ENCODE measurements at places on chromosomes 1 and 21. TPM values are rescaled to one million over a fixed set of nuclear protein-coding genes. Genes with fewer than 3 reads are reported as not detected.

Gene TSPEAR
- not detected for total RNA-seq

Gene APOBEC4
- not detected for total RNA-seq

Gene SLC9C2
- 0.34 TPM for total RNA-seq

Gene IVL
- not detected for total RNA-seq

Gene PRAMEF15
- total RNA-seq: not detected

Gene SELP
- total RNA-seq: 2.3 TPM

DNA sequence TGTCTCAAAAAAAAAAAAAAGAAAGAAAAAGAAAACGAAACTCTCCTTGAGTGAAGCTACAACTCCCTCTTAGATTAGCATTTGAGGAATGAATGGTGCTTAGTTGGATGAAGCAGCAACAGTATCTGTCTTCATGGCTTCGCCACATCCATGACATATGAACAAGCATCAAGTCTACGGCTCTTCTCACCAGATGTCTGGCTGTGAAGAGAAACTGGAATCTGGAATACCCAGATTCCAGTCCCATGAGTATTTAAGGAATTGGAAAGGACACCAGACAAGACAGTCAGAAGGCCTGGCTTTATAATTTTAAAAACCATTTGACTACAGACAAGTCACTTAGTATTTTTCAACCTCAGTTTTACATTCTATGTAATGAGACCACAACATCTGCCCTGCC, 38.0 kb upstream of the TADA1 start:
- H3K27ac ChIP-seq: no peak overlapping the region
- no peak for DNase-seq
- H3K36me3 ChIP-seq: no peaks in the 10 kb centered on the region
- H3K4me3 ChIP-seq: no peak overlapping the region

- no peak overlapping the region for H3K27ac ChIP-seq
- H3K4me3 ChIP-seq: no peak overlapping the region
- H3K4me1 ChIP-seq: no peaks in the 10 kb centered on the region
- no peaks in the 10 kb centered on the region for H3K36me3 ChIP-seq
Measured at GRCh38 chr1:181430015-181430885, 53.1 kb upstream of the CACNA1E start.

- no peak overlapping the region for H3K4me3 ChIP-seq
- H3K27me3 ChIP-seq: no peaks in the 10 kb centered on the region
- no peaks in the 10 kb centered on the region for H3K4me1 ChIP-seq
- no peak for DNase-seq
Measured at GRCh38 chr1:9345922-9346321, 53.2 kb downstream of the SPSB1 start.

DNA sequence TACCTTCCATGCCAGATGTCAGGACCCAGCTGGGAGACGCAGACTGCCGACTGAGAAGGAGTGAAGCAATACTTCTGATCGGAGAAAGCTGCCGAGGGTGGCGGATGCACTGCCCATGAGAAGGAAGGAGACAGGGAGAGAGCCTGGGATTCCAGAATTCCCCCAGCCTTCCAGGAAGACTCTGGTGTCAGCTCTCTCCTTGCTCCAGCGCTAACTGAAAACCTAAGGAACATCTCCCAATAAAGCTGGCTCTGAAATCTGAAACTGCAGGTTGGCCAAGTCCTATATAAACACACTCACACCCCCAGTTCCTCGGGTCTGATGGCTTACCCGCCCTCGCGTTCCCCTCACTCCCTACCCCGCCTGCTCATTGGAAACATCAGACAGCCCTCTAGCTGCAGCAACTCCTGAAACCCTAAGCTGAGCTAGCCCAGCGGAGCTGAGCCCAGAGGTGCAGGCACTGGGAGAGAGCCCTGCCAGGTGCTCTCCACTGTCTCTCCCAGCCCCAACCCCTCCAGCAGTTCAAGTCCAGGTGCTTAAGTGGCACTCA, 52.3 kb downstream of the PLEKHA6 start:
- H3K4me3 ChIP-seq: no peak overlapping the region
- DNase-seq: no peak
- no peaks in the 10 kb centered on the region for H3K36me3 ChIP-seq
- no peaks in the 10 kb centered on the region for H3K27me3 ChIP-seq
- no peak overlapping the region for H3K27ac ChIP-seq
- H3K4me1 ChIP-seq: peaks cover 8% of the 10 kb centered on the region

DNA sequence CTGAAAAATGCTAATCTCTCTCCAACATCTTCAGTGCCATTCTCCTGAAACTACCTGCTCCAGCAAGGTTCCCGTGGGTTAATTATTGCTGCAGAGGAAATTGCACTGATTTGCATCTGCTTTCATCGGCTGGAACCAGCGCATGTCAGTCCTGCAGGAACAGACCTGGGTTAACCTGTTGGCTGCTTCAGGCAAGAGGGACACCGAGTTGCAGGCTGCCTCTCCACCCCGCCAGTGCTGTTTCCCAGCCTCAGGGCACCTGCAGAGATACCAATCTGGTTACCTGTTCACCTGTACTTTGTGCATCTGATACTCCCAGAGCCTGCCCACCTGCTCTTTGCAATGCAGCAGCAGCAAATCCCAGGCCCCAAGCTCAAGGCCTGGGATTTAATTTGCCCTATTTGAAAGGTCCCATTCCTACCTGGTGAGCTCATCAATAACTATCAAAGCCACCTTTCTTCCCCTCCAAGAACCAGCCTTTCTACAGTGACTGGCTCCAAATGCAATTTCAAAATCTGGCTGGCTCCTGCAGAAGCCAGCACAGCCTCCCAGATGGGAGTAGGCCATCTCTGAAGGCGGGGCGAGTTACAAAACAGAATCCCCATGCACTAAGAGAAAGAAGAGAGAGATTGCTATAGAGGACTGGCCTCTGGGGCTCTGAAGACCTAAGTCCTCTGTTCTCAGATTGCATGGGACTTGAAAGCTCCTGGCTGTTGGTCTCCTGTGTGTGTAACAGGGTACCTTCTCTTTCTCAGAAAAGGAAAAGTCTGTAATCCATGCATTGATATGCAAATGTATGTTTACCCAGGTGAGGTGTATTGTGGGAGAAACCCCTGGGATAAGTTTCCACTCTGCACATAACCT, 67.8 kb downstream of the TOMM20 start:
- no peaks in the 10 kb centered on the region for H3K36me3 ChIP-seq
- no peak overlapping the region for H3K27ac ChIP-seq
- DNase-seq: no peak
- no peaks in the 10 kb centered on the region for H3K4me1 ChIP-seq
- no peaks in the 10 kb centered on the region for H3K27me3 ChIP-seq

DNA sequence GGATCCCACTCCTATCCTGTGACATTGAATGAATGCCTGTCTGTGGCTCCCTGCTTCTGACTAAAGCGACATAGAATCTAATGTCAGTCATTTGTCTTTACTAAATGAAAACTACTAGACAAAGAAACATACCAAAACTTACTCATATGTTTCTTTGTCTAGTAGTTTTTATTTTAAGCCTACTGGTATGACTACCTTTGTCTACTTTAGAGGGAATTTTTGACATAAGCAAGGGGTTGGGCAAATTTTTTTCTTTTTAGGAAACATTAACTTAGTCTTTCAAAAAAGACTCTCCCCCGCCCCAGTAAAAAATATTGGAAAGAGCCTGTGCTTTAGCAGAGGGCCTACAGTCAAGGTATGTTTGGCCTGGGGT, 4.9 kb downstream of the NEK7 start:
- H3K36me3 ChIP-seq: no peaks in the 10 kb centered on the region
- H3K4me1 ChIP-seq: peaks cover 29% of the 10 kb centered on the region
- H3K27me3 ChIP-seq: no peaks in the 10 kb centered on the region
- H3K4me3 ChIP-seq: no peak overlapping the region
- peak overlapping the region; percentile 5 for H3K27ac ChIP-seq

DNA sequence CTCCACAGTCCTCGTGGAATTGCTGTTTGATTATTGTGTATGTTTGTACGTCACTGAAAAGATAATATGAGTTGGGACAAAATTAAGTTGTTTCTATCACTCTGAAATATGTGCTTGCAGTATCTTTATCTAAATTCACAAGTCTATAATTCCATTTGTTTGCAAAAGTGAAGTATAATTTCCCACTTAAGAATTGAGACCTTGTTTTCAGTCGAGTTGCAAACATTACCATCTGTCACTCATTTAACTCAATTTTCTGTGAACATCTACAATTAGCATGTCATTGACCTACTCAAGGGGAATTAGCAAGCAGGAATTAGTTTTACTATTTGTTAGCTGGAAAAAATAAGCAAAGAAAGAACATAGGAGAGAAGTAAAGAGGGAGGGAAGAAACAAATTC, 195.8 kb downstream of the TPR start:
- H3K4me1 ChIP-seq: no peaks in the 10 kb centered on the region
- no peak overlapping the region for H3K4me3 ChIP-seq
- H3K27ac ChIP-seq: no peak overlapping the region
- no peaks in the 10 kb centered on the region for H3K36me3 ChIP-seq
- DNase-seq: no peak

GRCh38 chr1:224939844-224940425, 10.5 kb downstream of the DNAH14 start:
- DNase-seq: no peak
- no peaks in the 10 kb centered on the region for H3K4me1 ChIP-seq
- no peaks in the 10 kb centered on the region for H3K36me3 ChIP-seq
- no peak overlapping the region for H3K27ac ChIP-seq
- H3K27me3 ChIP-seq: no peaks in the 10 kb centered on the region

- H3K27me3 ChIP-seq: peaks cover 57% of the 10 kb centered on the region
- no peak for DNase-seq
- H3K27ac ChIP-seq: no peak overlapping the region
Measured at GRCh38 chr21:33075596-33076195, 5.8 kb downstream of the OLIG1 start.

- H3K27ac ChIP-seq: no peak overlapping the region
- H3K36me3 ChIP-seq: peaks cover 92% of the 10 kb centered on the region
- no peak overlapping the region for H3K4me3 ChIP-seq
- H3K27me3 ChIP-seq: no peaks in the 10 kb centered on the region
- peaks cover 8% of the 10 kb centered on the region for H3K4me1 ChIP-seq
Measured at GRCh38 chr21:44854391-44854663, 19.2 kb downstream of the PTTG1IP start.

- no peaks in the 10 kb centered on the region for H3K27me3 ChIP-seq
- peak overlapping the region; percentile 84 for H3K27ac ChIP-seq
- H3K4me3 ChIP-seq: no peak overlapping the region
- DNase-seq: peak; percentile 35
- peaks cover 29% of the 10 kb centered on the region for H3K4me1 ChIP-seq
- no peaks in the 10 kb centered on the region for H3K36me3 ChIP-seq
Measured at GRCh38 chr1:147177611-147178380, 5.5 kb upstream of the PRKAB2 start.

- H3K4me1 ChIP-seq: no peaks in the 10 kb centered on the region
- no peak overlapping the region for H3K4me3 ChIP-seq
- no peak overlapping the region for H3K27ac ChIP-seq
- H3K36me3 ChIP-seq: no peaks in the 10 kb centered on the region
Measured at GRCh38 chr21:43943512-43944077, 68.5 kb upstream of the TRAPPC10 start.

GRCh38 chr1:182484531-182485257, 34.7 kb downstream of the RGSL1 start:
- no peak overlapping the region for H3K27ac ChIP-seq
- H3K4me1 ChIP-seq: no peaks in the 10 kb centered on the region
- H3K4me3 ChIP-seq: no peak overlapping the region
- H3K36me3 ChIP-seq: no peaks in the 10 kb centered on the region
- DNase-seq: no peak

DNA sequence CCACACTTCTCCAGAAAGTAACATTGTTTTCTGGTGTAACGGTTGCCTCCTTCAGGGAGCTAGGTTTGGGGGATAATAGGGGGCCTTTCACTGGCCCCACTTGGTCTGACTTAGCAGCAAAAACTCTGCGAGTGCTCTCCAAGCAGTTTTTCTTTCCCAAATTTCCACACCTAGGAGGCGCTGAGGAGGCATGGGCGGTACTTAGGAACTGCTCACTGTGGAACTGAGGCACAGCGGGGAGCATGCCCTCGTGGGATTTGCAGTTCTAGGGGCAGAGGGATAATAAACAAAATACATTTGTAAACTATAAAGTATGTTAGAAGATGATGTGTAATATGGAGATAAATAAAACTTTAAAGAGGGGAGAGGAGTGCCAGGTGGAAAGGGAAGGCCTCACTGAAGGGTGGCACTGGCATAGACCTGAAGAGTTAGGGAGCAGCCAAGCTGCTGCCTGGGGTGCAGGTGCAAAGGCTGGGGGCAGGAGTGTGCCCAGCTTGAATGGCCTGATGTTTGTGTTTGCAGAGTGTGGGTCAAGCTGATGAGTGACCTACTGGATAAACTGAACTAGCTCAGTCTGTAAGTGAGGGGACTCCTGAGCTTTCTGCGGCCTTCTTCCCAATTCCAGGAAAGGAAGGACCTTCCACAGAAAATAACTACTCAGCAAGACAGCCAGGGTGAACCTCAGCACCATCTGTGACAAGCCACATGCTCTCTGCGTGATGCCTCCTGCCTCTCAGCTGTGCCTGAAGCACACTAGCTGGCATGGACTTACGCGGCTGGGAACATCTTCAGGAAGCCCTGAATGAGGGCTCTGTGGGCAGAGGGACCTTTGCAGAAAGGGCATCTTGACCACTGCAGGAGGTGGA, 1.9 kb downstream of the EPHX1 start:
- H3K4me3 ChIP-seq: peak overlapping the region; percentile 36
- H3K27ac ChIP-seq: peak overlapping the region; percentile 84
- peak; percentile 65 for DNase-seq
- H3K4me1 ChIP-seq: peaks cover 61% of the 10 kb centered on the region
- H3K36me3 ChIP-seq: no peaks in the 10 kb centered on the region
- no peaks in the 10 kb centered on the region for H3K27me3 ChIP-seq

GRCh38 chr1:207362962-207363860, 41.7 kb downstream of the CD55 start:
- no peak overlapping the region for H3K27ac ChIP-seq
- H3K4me3 ChIP-seq: no peak overlapping the region
- DNase-seq: no peak
- peaks cover 21% of the 10 kb centered on the region for H3K36me3 ChIP-seq
- H3K27me3 ChIP-seq: no peaks in the 10 kb centered on the region
- H3K4me1 ChIP-seq: no peaks in the 10 kb centered on the region

GRCh38 chr1:235078480-235079381, 49.9 kb downstream of the TOMM20 start:
- no peak overlapping the region for H3K4me3 ChIP-seq
- no peak overlapping the region for H3K27ac ChIP-seq
- H3K27me3 ChIP-seq: no peaks in the 10 kb centered on the region
- H3K4me1 ChIP-seq: peaks cover 65% of the 10 kb centered on the region

GRCh38 chr1:202680586-202681352, 29.5 kb downstream of the SYT2 start:
- no peak for DNase-seq
- H3K36me3 ChIP-seq: no peaks in the 10 kb centered on the region
- H3K4me1 ChIP-seq: no peaks in the 10 kb centered on the region

DNA sequence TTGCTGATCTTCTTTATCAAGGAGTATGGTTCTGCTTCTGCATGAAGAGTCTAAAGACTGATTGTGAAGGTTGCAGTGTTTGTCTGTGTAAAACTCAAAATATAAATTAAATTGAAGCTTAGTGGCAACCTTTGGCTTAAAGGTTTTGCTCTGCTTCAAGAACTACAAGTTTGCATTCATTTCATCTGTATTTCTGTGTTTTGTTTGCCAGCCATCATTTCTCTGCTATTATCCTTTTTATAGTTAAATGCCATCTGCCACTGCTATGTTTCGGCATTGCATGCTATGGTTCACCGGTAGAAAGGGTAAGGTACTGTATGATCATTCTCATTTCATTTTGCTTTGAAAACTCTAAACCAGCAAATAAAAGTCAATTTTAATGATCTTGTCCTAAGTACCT, 52.9 kb downstream of the OSBPL9 start:
- no peak for DNase-seq
- H3K27me3 ChIP-seq: no peaks in the 10 kb centered on the region
- no peak overlapping the region for H3K27ac ChIP-seq
- H3K4me1 ChIP-seq: peaks cover 17% of the 10 kb centered on the region
- no peaks in the 10 kb centered on the region for H3K36me3 ChIP-seq
